ENCODE measurements at places on chromosomes 6 and 20. TPM values are rescaled to one million over a fixed set of nuclear protein-coding genes. Genes with fewer than 3 reads are reported as not detected.

Gene MEI4
- total RNA-seq = not detected

Gene ELOVL2
- not detected for total RNA-seq

Gene PSORS1C2
- total RNA-seq = not detected

Gene SLC35D3
- not detected for total RNA-seq

Gene TSPO2
- total RNA-seq = not detected

Gene SRSF12
- under 0.01 TPM for total RNA-seq

Gene ELOVL4
- total RNA-seq = under 0.01 TPM

Gene AVP
- total RNA-seq = not detected

Gene RAET1L
- not detected for total RNA-seq

Gene SNAP91
- total RNA-seq = 0.22 TPM

Gene PI3
- not detected for total RNA-seq

Gene CD93
- total RNA-seq = 129 TPM

Gene SLC22A16
- total RNA-seq = not detected

Gene KCNQ5
- total RNA-seq = not detected

Gene TMC2
- not detected for total RNA-seq

Gene DDAH2
- total RNA-seq = 109 TPM

Gene ERVFRD-1
- total RNA-seq = under 0.01 TPM

Gene SAPCD1
- 1.6 TPM for total RNA-seq

Gene ABHD16B
- not detected for total RNA-seq

Gene WFDC12
- total RNA-seq = not detected

Gene RAD21L1
- total RNA-seq = not detected

Gene CASS4
- total RNA-seq = under 0.01 TPM

Gene SLC22A23
- 59.3 TPM for total RNA-seq

Gene BCAS4
- total RNA-seq = 0.60 TPM

Gene DPPA5
- not detected for total RNA-seq

Gene ACAT2
- 48.2 TPM for total RNA-seq

Gene ANGPT4
- total RNA-seq = not detected

Gene SYTL3
- total RNA-seq = 0.87 TPM

Gene MATN4
- not detected for total RNA-seq

Gene NR2E1
- not detected for total RNA-seq

Gene XKR7
- under 0.01 TPM for total RNA-seq

Gene CLVS2
- total RNA-seq = not detected

Gene ESR1
- under 0.01 TPM for total RNA-seq

Gene IP6K3
- not detected for total RNA-seq

Gene TREM1
- not detected for total RNA-seq

Gene CYP21A2
- total RNA-seq = not detected

Gene LSM2
- 29.8 TPM for total RNA-seq

Gene SAMD5
- total RNA-seq = 0.87 TPM

Gene HLA-DRB5
- 0.40 TPM for total RNA-seq

Gene KHDC1
- 0.22 TPM for total RNA-seq

Gene COX4I2
- not detected for total RNA-seq

Gene EYS
- total RNA-seq = under 0.01 TPM

Gene NOX3
- not detected for total RNA-seq

Gene DUSP15
- total RNA-seq = 0.79 TPM

Gene TDRD6
- under 0.01 TPM for total RNA-seq

Gene TMEM14C
- 82.4 TPM for total RNA-seq

Gene RIPOR2
- under 0.01 TPM for total RNA-seq

All from lung microvascular endothelial cell (primary cell).